Activated gamma-delta T cell treated with Interleukin-2 at 50 U/mL for 16 hours (primary cell): ENCODE measurements at places on chromosomes 2 and 18.

DNA sequence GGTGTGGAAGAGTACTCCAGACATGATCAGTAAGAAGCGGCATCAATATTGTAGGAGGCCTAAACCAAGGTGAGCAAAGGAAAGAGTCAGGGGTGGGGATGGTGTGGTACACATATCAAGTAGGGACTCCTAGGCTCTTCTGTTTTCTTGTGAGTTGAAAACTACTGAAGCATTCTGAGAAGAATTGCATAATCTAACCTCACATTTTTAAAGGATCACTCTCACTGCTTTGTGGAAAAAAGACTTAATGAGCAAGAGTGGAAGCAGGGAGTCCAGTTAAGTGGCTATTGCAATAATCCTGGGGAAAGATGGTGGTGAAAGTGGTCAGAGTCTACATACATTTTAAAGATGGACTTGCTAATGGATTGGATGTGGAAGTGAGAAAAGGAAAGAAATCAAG, 899.5 kb upstream of the FAM98A start:
- DNase-seq = no peak

GRCh38 chr2:241542278-241542605, 16.3 kb upstream of the BOK start:
- DNase-seq = no peak

DNA sequence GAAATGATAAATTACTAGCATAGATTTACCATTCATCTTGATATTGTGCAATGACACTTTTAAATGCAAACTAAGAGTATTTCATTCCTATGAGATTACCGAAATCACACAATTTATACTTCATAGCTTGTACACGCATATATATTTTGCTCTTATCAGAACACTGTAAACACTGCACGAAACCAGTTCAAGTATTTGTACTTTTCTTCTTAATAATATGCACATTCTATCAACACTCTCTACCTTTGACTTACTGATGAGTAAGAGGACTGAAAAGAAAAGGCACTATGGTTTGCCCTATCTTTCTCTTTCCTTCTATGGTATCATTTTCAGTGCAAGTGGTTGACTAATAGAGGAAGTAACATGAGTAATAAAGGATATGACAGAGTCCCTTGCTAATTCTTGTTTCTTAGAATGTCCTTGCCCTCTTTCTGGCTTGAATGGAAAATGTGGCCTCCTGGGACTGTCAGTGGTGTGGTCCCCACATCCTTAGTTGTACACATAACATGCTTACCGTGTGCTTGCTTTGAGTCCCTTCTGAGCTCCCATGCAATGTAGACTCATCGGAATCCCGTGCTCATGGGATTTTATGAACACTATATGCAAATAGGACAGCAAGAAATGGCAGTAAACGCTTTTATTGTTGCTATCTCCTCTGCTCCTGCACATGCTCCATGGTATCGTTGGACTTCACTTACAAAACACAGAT, 363.5 kb upstream of the TNP1 start:
- no peak for DNase-seq

GRCh38 chr2:137802038-137802437, 162.2 kb upstream of the HNMT start:
- no peak for DNase-seq
